ENCODE measurements at places on chromosomes 12 and 14.
A peak's percentile ranks its signal among the peaks of the same experiment; 100 is the strongest.

DNA sequence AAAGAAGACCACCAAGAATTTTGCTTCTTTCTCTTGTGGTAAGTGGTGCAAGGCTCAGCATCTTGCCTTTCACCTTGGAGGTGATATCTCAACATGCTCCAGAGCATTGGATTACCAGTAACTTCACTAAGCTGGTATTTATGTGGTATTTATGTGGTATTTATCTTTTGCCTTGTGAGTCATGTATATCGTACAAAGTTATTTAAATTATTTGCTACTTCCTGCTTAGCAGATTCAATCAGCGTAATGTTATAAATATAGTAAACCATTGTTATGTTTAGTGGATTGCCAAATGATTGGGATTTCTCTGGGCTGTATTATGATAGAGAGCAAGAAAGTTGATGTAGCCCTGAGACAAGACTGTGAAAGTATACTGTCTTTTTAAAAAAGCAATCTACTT lies 366.4 kb downstream of the IPO8 start:
- no peak for DNase-seq

DNA sequence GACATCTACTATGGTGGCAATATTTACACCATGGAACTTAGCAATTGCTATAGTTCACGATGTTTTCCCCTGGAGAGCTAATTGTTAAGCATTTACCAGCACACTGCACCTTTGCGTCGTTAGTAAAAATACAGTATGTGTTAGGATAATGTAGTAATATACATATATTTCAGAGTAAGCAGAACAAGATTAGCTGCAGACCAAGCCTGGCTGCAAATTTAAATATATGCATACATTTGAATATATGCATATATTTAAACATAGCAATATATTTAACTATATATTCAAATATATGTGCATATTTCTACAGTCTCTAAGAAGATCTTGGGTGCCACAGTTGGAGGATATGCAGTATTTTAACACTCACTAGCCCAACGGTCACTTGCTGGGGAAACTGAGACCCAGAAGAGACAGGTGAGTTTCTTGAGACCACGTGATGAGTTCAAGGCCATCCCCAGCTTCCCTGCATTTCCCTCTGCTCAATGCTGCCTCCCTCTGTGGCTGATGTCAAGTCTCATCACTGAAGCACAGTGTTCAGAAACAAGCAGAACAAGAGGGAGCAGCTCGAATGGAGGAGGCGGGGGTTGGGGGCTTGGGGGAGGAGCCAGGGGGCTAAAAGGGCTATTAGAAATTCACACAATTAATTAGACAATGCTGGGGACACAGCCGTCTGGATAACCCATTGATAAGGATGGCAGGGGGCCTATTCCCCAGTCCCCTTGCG lies 708.0 kb downstream of the MED13L start:
- DNase-seq: no peak

- no peak for DNase-seq
Measured at GRCh38 chr14:92801917-92802316, 7.8 kb downstream of the GOLGA5 start.

DNA sequence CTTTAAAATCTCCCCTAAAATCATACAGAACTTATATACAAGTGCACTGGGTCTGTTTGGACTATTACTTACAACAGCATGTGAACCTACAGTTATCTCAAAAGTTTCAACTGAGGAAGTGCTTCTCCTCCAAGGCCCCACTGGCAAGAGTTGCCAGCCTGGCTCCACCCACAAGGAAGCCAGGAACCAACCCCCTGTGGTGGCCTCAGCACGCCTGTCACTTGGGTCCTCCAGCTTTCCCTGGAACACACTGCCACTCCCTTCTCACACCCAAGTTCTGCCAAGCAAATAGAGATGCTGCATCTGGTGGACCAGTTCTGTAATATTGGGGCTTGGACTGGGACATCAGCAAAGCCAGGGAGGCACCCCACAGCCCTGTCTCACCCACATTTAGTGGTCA lies 115.4 kb downstream of the GCH1 start:
- DNase-seq: peak; percentile 56

GRCh38 chr14:56145965-56146364 lies 27.8 kb downstream of the PELI2 start:
- DNase-seq: peak; percentile 29

- DNase-seq: peak; percentile 84
Measured at GRCh38 chr12:96233939-96234461, 39.8 kb downstream of the ELK3 start.

GRCh38 chr12:90959032-90959431 lies 4.1 kb upstream of the CCER1 start:
- no peak for DNase-seq

DNA sequence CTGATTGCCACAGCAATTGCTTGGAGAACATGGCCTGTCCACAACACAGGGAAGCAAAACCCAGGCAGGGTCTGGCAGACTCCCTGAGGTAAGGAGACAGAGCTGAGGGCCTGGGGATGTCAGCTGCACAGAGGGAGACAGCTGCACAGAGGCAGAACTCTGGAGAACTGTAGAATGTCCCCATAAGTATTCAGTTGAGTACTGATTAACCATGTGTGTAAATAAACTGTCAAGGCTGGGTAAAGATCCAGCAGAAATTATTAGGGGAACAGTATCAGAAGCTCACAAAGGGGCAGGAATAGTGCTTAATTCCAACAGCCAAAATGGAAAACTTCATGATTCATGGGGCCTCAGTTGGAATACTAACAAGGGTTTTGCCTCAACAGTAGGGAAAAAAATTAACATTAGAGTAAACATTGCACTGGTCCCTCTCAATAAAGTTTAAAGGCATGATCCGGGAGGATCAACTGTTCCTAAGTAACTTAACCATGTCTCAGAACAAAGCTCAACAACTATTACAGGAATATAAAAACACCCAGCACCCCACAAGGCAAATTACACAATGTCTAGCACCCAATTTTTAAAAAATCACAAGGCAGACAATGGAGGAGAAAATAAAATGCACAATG lies 201.3 kb upstream of the RASSF8 start:
- no peak for DNase-seq

Measured in adrenal gland (tissue), 19 donors.